Peyer's patch (tissue), 4 donors: ENCODE measurements at places on chromosomes 4 and X.

DNA sequence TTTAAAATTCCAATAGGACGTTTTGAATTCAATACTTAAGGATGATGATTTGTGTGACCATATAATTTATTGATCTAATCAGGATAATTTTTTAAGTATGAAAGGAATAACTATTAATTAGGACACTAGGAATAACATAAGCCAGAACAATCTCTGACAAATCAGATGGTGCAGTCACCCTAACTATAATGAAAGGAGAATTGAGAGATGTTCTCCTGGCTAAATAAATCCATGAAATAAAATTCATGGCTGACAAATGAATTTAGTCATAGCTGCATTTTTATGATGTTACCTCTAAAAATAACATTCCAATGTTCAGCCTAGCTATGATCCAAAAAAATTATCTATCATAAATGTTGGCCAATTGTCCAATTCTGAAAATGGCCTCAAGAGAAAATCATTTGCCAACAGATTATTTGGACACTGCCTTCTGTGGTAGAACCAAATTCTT, 190.6 kb upstream of the NEIL3 start:
- DNase-seq = no peak

- no peak for DNase-seq
Measured at GRCh38 chr4:100948911-100949310, 398.4 kb downstream of the PPP3CA start.

- no peak for DNase-seq
Measured at GRCh38 chr4:116847616-116848015, 237.8 kb downstream of the TRAM1L1 start.

- no peak for DNase-seq
Measured at GRCh38 chr4:98611677-98612317, 46.6 kb downstream of the TSPAN5 start.
